Stimulated activated naive CD4-positive, alpha-beta T cell treated with Interleukin-2 at 50 U/mL for 16 hours (primary cell): ENCODE measurements at places on chromosomes 11 and 22.

GRCh38 chr11:31827455-31828206 lies 16.5 kb upstream of the PAX6 start:
- DNase-seq, result no peak

DNA sequence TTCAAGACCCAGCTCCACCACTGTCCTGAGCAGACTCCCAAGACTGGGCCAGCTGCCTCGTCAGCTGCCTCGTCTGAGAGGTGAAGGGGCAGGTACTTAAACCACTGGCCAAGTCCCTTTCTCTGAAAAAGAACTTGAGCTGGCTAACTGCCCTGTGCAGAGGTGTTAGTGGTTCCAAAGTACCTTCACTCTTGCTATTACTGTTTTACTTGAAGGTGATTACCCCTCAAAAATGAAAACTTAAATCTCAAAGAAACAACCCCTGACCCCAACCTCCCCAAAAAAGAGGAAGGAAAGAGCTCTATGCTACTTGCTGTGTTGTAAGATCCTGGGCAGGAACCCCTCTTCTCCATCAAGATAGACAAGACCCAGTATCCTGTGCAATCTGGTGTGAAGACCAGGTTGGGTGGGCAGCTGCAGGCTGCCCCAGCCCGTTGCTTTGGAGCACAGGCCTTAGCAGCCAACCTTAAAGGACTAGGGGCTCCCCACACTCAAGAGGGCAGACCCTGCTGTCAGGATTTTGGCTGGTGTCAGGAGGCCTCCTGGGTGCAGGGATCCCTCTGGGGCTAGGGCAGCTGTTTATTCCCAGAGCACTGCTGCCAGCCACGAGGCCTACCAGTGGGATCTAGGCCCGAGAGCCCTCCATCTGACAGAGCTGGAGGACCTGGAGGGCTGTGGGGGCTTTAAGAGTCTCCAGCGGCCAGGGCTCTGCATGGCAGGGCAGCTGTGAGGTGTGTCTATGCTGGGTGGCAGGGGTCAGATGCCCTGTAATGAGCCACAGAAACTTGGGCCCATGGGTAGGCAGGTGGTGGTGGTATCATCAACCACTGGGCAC lies 13.0 kb downstream of the GUCD1 start:
- DNase-seq, result no peak

GRCh38 chr11:44634401-44635281 lies 69.2 kb downstream of the CD82 start:
- no peak for DNase-seq

DNA sequence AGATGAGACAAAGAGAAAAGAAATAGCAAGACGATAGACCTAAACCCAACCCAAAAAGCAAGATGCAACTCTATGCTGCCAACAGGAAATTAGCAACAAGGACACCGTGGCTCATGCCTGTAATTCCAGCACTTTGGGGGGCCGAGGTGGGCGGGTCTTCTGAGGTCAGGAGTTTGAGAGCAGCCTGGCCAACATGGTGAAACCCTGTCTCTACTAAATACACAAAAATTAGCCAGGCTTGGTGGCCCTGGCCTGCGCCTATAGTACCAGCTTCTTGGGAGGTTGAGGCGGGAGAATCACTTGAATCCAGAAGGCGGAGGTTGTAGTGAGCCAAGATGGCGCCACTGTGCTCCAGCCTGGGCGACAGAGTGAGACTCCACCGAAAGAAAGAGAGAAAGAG lies 24.3 kb upstream of the IL10RA start:
- no peak for DNase-seq

- no peak for DNase-seq
Observed at GRCh38 chr11:74175920-74176319, 4.8 kb downstream of the PPME1 start.

DNA sequence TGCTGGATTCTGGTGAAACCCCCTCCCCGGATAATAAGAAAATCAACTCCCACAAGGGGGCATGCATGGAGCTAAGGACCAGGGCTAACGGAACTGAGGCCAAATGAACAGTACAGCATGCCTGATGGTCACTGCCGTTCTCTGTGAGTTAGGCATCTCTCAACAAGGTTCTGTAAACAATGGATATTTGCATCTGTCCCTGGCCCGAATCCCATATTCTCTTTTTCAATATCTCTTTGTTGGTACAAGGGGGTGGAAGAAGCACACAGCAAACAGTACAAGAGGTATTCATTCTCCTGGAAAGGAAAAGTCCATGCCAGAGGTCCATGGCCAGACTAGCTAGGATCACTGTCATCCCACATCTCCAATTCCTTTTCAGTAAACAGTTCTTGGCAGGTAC lies 32.2 kb upstream of the APOA1 start:
- no peak for DNase-seq

DNA sequence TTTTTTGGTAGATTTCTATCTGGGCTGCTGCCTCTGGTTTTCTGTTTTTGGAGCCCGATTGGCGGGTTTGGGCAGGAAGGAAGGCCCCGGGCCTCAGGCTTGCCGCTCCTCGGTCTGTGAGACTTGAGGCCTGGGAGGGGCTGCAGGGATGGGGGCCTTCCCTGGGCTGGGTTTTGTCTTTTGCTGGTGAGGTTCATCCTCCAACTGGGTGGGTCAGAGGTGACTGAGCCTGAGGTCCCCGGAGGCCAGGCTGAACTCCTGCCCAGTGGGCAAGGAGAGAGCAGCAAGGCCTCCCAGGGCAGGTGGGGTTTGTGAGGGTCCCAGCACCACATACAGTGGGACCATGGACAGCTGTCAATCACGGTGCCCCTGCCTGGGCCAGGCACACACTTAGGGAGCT lies 15.0 kb downstream of the MPPED1 start:
- no peak for DNase-seq

- DNase-seq, result no peak
Observed at GRCh38 chr11:111510311-111510710, 1.9 kb downstream of the BTG4 start.

- no peak for DNase-seq
Observed at GRCh38 chr11:81220146-81220895, 1513.3 kb downstream of the FAM181B start.

DNA sequence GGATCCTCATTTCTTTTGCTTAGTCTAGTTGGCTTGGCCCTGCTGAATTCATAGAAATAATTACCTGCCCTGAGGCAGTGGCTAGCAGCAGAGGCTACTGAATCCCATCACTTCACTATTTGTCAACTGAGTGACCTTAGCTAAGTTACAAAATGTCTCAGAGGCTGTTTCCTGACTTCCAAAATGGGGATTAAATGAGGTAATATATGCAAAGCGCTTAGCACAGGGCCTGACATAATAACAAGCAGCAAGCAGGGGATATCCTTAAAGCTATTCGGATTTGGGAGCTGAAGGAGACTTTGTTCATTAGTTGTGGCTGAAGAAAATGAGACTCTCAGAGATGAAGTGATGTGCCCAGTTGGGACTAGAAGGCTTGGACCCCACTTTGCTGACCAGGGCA lies 2.8 kb downstream of the NRGN start:
- DNase-seq, result no peak

GRCh38 chr22:50177537-50178470 lies 7.3 kb downstream of the PANX2 start:
- no peak for DNase-seq

- DNase-seq, result no peak
Observed at GRCh38 chr11:34339149-34340064, 18.4 kb downstream of the ABTB2 start.

DNA sequence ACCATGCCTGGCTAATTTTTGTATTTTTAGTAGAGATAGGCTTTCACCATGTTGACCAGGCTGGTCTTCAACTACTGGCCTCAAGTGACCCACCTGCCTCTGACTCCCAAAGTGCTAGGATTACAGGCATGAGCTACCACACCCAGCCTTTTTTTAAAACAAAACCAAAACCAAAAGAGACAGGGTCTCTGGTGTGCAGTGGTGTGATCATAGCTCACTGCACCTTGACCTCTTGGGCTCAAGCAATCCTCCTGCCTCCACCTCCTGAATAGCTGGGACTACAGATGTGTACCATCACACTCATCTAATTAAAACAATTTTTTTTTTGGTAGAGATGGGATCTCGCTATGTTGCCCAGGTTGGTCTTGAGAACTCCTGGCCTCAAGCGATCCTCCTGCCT lies 77.7 kb downstream of the PTPRJ start:
- DNase-seq, result no peak

DNA sequence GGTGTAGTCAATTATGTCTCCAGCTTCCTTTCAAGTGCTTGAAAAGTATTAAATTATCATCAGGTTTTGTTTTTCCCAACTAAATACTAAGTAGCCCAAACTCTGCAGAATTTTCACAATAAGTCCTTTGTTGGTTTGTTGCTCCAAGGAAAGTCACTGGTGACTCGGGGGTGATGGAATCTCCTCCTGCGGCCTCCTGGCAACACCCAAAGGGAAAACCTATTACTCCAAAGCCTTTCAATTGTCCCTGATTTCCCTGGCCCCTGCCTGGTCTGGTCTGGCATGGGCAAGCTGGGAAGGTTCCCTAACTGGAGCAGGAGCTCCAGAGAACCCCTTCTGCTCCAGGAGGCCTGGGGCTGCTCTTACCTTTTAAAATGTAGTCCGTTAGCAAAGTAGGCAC lies 47.9 kb downstream of the FEZ1 start:
- DNase-seq, result no peak

DNA sequence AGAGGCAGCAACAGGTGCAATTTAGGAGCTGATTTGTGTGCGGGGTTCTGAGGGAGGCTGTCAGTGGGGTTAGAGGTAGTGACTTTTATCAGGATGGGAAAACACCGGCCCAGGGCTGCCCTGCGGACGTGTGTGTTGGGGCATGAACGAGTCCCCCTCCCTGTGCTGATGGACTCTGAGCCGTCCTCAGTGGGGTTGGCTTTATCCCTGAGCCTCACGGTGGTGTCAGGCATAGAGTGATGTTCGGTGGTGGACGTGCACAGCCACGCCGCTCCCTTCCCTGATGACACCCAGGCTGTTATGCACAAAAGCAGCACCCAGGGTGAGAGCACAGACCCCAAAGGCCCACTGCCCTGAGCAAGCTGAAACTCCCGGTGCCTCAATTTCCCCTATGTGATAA lies 809.1 kb downstream of the BRD1 start:
- no peak for DNase-seq
